Fibroblast of the conjunctiva (primary cell): ENCODE measurements at places on chromosomes 4 and X.

- DNase-seq, result no peak
Observed at GRCh38 chr4:22407361-22407760, 108.5 kb downstream of the ADGRA3 start.

DNA sequence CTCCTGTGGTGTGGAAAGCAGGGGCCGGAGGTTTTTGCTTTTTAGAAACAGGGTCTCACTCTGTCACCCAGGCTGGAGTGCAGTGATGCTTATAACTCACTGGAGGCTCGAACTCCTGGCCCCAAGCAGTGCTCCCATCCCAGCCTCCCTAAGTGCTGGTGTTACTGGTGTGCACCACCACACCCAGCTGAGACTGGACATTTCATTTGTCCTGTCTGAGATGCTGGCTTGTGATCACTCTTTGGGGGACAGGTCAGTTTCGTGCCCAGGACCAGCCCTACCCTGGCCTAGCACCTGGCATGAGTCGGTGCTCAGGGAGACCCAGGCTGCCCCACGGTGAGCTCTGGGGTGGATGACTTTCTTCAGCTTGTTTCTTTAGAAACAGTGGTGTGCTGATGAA is 11.3 kb downstream of the PSAPL1 start:
- DNase-seq, result no peak

- no peak for DNase-seq
Observed at GRCh38 chrX:112654871-112655270, 24.9 kb downstream of the LHFPL1 start.

- DNase-seq, result no peak
Observed at GRCh38 chr4:158673633-158674032, 1.5 kb downstream of the ETFDH start.

- DNase-seq, result no peak
Observed at GRCh38 chrX:108736509-108737479, at the start of gene IRS4. TSS of gene IRS4 (minus strand) at chrX:108736563.

- no peak for DNase-seq
Observed at GRCh38 chr4:154491341-154492271, at the start of gene DCHS2. TSS of gene DCHS2 (minus strand) at chr4:154491799. CDS start at chr4:154491355, 444 bp downstream.

- DNase-seq, result no peak
Observed at GRCh38 chr4:180860089-180860720, 1383.0 kb upstream of the TENM3 start.

- peak; percentile 87 for DNase-seq
Observed at GRCh38 chr4:88523325-88524129, at the start of gene PYURF. TSS of gene PYURF (minus strand) at chr4:88523776. CDS start at chr4:88523700, 76 bp downstream.

DNA sequence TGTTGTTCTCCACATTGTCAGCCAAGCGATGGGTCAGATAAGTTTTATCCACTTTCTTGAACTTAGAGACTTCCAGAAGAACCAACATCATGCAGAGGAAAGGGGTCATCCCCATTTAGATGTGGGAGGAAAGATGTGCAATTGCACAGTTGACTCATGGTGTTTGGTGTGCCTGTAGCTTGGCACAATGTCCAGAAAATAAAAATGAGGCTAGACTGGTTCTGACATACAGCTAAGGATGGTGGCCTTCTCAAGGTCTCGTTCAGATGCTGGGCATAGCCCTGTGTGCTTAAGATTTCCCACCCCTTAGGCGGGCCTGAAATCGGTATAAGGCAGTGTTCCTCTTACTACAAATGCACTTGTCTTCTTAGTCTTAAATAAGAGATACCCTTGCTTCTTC is 101.1 kb downstream of the PCDH7 start:
- no peak for DNase-seq

DNA sequence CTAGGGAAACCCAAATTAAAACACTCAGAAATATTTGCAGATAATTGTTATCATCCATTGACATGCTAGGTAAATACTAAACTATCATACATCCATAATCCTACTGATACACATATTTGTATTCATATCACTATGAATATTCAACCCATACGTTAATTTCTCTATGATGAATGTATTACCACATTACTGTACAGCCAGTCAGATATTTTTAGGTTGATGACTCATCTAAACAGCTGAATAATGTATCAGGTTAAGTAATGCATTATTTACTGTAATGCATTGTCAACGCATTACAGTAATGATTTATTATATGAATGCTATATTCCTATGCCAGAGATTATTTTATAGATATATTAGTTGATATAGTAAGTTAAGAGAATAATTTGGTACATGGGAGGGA is 37.1 kb downstream of the VEGFC start:
- no peak for DNase-seq

GRCh38 chr4:16070203-16070602 is 13.6 kb downstream of the PROM1 start:
- DNase-seq, result no peak

GRCh38 chr4:40190465-40190864 is 6.4 kb upstream of the RHOH start:
- no peak for DNase-seq

DNA sequence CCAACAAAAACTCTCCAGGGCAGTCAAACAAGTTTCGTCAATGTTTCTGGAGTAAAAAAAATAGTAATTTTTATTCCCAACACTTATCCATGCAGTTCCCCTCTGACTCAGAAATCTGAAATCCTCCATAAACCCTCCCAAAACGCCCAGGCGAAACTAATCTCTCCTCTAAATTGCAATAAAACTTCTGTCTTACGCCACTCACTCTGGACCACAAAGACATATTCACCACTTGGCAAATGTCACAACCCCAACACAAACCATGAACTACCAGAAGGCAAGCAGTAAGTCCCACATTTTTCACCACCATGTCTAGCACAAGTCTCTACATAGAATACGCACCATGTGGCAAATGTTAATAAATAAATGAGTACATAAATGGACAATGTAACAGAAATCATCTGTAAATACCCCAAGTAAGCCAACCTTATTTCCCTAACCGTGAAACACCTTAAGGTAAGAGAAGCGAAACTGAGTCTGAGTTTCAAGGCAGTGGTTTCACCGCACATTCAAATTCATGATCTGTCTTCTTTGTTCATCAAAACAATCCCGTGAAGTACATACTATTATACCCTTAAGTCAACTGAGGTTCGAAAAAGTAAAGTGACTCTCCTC is 1.6 kb downstream of the PAPSS1 start:
- DNase-seq, result no peak

GRCh38 chr4:113028074-113028473 is 21.4 kb upstream of the ANK2 start:
- DNase-seq, result no peak

DNA sequence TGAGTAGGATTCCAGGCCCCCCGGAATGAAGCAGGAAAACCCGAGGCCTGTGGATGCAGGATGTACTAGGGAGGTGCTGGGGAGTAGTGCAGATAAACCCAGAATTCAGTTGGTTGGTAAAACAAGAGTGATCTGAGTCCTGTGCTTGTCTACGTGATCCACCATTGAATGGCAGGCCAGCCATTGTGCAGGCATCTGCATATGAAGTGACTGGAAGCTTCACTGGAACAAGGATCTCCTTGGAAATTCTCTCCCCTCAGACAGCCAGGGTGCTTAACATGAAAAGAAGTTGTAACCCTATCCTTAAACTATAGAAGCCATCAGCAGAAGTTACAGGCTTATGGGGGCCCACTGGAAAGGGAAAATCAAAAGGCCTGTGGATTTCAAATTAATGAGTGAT is 656 bp upstream of the GSPT2 start:
- DNase-seq, result no peak

GRCh38 chr4:68349279-68349648 is 626 bp downstream of the YTHDC1 start:
- no peak for DNase-seq

DNA sequence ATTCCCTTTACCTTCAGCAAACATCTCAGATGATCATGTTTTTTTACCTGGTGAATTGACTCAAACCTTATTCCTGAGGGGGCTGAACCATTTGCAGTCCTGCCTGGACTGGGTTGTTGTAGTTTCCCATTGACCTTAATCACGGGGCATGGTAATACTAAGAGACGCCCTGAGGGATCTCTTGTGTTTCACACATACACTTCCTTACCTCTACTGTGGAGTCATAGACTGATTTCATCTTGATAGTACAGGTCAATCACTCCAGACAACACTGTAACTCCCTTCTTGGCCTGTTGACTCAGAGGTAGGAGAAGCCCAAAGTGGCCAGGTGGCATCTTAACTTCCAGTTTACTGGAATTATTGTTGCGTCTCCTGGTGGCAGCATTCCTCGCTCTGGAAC is 1064.0 kb upstream of the PCDH10 start:
- no peak for DNase-seq

GRCh38 chrX:12497832-12498591 is 293.2 kb upstream of the PRPS2 start:
- no peak for DNase-seq

DNA sequence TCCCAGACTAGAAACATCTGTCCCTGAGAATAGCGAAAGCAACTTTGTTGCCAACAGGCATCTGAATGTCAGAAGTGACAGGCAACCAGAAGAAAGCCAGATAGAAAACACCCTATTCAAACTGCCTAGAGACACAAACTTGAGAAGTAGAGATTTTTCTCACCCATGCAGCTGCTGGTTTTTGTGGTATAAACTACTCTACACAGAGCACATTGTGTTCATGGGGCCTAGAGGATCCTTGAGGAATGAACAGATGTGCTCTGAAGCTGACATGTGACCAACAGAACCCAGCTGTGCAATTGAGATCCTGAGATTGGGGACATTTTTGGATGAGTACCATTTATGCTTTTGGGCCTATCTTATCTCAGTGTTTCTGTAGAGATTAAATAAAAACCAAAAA is 63.6 kb upstream of the NRK start:
- DNase-seq, result no peak

DNA sequence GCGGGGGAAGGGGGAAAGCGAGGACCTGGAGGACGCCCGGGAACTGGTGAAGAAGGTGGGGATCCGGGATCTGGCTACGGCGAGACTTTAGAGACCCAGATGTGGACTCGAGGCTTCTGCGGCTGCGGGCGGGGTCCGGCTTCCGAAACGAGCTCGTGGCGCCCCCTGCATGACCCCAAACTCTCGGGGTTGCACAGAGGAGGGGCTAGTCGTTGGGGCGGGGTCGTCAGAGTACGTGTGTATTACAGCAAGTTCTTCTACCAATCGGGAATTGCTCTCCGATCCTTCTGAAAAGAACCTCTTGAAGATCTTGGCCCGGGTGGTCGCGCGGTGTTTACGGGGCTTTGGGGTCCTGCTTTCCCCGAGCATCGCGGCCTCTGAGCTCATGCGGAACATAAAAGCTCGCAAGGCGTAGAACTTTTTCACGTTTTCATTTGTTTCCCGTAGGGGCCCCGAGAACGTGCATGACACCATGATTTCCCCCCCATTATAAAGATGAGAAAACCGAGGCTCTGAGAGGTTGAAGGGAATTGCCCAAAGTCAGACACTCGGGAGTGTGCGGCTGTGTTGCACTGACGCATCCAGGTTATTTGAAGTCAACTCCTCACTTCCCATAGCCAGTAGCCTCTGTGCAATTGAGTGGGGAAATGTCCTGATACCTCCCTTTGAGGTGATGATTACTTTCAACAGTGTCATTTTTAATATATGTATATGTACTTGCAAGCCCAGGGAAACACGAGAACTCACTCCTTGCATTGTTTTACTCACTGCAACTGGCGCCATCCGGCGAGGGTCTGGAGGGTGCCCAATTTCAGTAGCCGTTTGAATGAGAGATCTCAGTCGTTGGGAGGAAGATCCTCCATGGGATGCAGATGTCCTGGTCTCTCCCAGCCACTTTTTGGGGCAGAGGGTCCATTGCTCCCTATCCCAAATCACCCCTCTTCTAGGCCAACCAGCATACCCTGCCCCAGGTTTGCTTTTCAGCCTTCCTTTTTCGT is at the start of gene BEND4:
Gene BEND4, minus strand, starts transcription at position 149 of the 998 bp plus-strand sequence. CDS start 512 bp downstream, outside the sequence.
- DNase-seq, result no peak

DNA sequence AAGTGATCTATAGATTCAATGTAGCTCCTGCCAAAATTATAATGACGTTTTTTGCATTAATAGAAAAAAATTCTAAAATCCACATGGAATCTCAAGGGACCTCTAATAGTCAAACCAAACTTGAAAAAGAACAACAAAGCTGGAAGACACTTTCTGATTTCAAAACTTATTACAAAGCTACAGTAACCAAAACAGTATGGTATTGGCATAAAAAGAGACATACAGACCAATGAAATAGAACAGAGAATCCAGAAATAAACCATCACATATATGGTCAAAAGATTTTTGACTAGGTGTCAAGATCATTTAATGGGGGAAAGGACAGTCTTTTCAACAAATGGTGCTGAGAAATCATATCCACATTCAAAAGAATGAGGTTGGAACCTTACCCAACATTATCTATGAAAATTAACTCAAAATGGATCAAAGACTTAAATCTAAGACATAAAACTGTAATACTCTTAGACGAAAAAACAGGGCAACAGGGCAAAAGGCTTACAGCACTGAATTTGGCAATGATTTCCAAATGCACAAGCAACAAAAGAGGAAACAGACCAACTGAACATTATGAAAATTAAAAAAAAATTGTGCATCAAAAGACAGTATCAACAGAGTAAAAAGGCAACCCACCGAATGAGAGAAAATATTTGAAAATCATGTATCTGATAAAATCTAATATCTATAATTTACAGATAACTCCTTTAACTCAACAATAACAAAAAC is 3.9 kb downstream of the FBXO8 start:
- DNase-seq, result no peak

DNA sequence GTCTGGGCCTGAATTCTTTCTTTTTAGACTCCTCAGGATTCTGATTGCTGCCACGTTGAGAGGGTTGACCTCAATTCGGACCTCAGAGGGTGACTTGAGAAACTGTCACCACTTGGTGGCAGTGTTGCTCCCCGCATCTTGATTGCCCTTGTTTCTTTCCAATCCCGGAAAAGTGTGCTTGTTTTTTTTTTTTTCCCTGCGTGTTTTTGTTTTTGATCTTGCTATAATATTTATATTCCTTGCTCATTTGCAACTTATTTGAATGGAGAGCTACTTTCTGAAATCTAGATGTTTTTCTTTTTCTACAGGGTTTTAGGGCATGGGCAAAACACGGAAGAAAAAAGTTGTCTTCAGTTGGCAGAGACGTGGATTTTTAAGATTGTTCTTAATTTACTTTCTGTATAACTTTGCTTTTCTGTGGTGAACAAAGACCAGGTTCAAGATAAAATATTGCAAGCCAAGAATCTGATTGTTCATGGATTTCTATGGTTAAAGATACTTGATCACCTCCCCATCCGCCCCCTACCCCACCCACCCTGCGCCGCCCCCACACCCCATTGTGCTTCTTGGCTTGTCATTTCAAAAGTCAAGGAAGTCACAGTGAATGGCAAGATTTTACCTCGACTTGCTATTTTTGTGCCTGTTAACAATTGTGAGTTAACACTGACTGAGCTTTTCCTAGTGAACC is 102.0 kb downstream of the PTTG2 start:
- peak; percentile 73 for DNase-seq

DNA sequence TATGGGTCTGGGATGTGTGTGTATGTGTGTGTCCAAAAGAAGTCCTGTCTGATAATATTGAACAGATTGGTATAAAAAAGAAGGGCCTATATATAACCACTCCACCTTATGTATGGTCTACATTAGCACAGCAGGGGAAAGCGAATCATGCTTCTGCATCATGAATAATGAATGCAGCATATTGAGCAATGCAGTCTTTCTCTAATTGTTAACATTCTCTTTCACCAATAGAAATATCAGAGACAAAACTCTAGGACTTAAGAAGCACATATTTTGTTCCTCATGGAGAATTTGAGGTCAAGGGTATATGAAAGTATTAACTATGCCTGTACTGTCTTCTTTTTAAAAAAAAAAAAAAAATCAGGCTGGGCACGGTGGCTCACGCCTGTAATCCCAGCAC is 264.3 kb upstream of the NOCT start:
- peak; percentile 20 for DNase-seq
